ENCODE measurements at places on chromosomes 11 and 22. TPM values are rescaled to one million over a fixed set of nuclear protein-coding genes. Genes with fewer than 3 reads are reported as not detected.
A peak's percentile ranks its signal among the peaks of the same experiment; 100 is the strongest.

The TMEM191C gene
- 0.16 TPM for total RNA-seq

The MB gene
- total RNA-seq = 0.55 TPM

The BEST1 gene
- 13.2 TPM for total RNA-seq

DNA sequence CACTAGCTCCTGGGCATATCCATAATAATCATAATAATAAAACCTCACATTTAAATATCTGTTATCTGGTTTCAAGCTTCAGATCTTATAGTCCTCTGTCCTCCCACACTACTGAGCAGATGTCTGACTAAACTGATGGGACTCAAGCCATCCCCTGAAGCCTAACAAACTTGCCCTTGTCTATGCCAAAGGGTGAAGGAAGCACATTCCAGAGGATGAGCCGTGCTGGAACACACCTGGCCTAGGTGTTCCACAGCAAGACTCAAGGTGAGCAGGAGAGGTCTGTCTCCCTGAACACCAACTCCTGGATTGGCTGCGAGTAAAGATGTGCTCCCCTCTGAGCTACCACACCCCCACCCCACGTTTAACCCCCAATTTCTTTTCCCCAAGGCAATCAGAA is 14.7 kb downstream of the SCUBE2 start:
- no peak for DNase-seq

DNA sequence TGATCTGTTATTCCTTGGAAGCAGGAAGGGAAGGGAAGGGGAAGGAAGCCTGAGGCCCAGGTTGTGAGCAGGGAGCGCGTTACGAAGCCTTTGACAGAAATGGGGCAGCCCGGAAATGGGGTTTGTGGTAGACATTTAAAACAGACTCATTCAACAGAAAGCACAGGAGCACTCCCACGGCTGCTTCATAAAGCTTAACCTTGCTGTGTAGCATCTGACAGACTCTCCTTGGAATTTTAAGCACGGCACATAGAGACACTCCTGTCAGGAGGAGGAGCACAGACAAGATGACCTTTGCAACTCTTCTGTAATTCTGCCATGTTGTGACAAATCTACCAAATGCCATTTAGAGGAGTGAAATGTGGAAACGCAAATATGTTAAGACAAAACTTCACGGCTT is 131.6 kb downstream of the FBXO7 start:
- peak; percentile 41 for DNase-seq

- no peak for DNase-seq
These were observed 36.7 kb upstream of the B3GNT6 start for GRCh38 chr11:76997512-76997911.

- no peak for DNase-seq
These were observed 79.5 kb downstream of the SC5D start for GRCh38 chr11:121372028-121372427.

- no peak for DNase-seq
These were observed 20.4 kb downstream of the RNF141 start for GRCh38 chr11:10520562-10520961.

DNA sequence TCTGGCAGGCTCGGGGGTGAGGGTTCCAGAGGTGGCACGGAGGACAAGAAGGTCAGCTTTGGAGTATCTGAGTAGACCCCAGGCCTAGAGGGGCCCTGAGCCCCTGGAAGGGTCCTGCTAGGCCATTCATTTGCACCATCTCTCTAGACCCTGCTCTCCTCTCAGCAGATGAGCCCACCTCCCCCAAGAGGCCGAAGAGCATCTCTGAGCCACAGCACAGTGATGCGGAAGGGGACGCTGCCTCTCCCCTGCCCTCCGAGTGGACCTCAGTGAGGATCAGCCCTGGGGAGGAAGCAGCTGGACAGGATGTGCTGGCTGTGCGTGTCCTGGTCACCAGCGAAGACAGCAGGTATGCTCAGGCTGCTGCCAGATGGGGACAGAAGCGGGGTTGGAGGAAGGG is 101.6 kb upstream of the PARVA start:
- DNase-seq = peak; percentile 78
